ENCODE measurements at places on chromosomes 6 and 20.

GRCh38 chr6:157981132-157981394 is 600 bp upstream of the SYNJ2 start:
- no peak for DNase-seq

- DNase-seq, result no peak
Measured at GRCh38 chr20:57711826-57712225, 2.0 kb upstream of the PMEPA1 start.

GRCh38 chr6:119610265-119610664 is 260.7 kb upstream of the MAN1A1 start:
- no peak for DNase-seq

DNA sequence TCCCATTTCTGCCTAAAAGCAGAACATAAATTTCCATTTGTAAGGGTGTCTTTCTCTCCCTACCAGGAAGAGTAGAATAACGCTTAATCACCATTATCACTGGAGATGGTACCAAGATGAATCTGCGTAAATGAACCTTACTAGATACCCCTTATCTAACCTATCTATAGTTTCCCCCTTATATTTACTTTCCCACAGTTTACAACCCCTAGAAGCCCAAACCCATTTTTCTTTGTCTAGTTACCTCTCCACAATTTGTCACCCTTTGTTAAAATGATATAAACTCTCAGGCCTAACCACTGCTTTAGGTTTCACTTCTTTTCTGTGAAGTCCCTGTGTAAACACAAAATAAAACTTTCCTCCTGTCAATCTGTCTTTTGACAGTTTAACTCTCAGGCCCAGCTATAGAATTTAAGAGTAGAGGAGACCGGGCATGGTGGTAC is 45.5 kb downstream of the PCNA start:
- no peak for DNase-seq

GRCh38 chr20:38620441-38620840 is 18.8 kb downstream of the ARHGAP40 start:
- DNase-seq, result no peak

DNA sequence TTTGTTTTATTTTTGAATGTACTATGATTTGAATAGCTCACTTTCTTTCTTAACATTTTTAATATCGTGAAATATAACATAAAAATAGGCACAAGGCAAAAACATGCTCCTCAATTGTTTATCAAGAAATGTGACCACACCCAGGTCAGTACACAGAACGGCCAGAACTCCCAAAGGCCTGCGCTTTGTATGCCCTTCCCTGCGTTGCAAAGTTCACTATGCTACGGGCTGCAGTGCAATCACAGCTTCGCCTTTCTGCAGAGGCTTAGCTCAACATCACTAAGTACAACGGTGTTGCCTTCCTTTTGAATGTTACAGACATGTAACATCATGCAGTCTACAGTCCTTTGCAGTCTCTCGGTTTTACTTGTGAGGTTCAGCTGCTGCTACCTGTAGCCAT is 333.4 kb downstream of the THBS2 start:
- DNase-seq, result no peak

DNA sequence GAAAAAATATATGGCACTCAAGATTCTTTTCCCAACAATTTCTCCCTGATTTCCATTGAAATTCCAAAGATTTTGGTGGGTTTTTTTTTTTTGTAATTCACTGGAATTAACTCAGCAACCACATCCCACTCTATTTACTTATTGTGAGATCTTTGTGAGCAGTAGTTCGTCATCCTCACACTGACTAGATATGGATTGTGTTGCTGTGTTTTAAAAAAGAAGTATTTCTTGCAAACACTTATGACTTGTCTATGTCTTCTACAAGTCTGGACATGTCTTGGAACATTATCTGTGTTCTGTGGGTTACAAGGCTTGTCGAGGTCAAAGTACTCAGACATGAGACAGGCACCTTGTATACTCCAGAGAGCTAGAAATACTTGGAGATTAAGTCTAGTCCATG is 7.3 kb upstream of the TENT5A start:
- DNase-seq, result no peak

- no peak for DNase-seq
Measured at GRCh38 chr20:15818651-15819071, 754.6 kb downstream of the KIF16B start.

DNA sequence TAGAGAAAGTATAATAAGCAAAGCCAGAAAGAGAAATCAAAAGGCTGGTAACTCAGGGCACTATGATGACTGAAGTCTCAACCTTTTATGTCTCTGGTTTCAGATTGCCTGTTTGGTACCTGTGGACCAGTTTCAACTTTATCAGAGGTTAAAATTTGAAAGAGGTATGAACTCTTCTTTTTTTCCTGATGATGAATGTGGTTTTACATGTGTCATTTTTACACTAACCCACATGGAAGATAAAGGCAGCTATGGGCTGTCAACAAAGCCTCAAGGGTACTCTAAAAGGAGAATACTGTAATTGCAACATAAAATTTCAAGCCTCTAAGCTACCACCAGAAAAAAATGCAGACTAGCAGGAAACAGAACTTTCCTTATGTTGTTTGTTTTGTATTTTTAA is 52.4 kb downstream of the RNF144B start:
- peak; percentile 2 for DNase-seq

GRCh38 chr6:131013495-131013894 is 49.5 kb downstream of the EPB41L2 start:
- DNase-seq, result no peak

DNA sequence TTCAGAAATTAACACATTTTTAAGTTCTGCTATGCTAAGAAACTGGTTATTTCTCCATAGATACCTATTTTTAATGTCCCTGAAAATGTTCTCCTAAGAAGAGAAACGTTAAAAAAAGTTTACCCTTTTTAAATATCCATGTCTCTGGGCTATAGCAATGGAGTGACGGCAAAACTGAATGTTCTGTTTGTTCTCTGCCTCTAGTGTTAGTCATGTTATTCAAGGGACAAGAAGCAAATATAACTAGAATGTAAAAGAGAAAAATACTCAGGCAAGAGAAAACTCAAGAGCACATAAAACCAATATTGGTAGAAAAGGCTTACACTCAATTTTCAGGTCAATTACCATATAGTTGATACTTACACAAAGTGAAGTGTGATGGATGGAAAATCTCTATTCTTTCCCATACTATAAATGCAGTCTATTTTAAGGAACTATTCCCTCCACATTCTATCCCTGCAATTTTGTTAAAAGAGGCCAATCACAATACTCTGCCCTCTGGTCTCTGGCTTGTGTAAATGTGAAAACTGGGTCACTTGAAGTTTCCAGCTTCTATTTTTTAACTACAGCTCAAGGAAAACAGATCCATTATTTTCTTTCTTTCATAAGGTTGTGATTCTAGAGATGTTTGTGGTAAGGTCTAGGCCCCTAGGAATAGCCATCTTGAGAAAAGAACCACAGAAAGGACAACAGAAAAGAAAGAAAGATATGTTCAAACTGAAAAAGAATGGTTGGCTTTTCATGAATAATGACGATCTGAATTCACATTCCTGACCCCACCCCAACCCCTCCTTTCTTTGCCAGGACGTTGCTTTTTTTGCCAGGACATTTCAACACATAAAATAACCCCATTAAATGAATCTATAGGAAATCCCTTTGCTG is 200.3 kb upstream of the FAM83B start:
- no peak for DNase-seq

DNA sequence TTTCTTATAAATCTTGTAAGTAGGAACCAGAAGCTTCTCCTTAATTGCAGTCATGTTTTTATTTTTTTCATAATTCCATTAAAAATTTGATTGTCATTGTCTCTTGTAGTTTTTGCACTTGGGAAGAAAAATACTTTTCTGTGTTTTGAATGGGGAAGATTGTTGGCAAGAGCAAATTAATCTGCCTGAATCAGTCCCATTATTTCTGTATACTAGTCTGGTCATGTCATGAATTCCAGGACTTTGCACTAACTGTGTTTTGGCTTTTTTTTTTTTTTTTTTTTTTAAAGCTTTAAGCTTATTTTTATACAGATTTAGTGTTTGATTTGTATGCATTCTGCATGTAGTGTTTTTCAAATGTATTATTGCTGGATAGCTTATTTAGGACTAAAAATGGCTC is 47.6 kb downstream of the RALGAPB start:
- DNase-seq, result no peak

DNA sequence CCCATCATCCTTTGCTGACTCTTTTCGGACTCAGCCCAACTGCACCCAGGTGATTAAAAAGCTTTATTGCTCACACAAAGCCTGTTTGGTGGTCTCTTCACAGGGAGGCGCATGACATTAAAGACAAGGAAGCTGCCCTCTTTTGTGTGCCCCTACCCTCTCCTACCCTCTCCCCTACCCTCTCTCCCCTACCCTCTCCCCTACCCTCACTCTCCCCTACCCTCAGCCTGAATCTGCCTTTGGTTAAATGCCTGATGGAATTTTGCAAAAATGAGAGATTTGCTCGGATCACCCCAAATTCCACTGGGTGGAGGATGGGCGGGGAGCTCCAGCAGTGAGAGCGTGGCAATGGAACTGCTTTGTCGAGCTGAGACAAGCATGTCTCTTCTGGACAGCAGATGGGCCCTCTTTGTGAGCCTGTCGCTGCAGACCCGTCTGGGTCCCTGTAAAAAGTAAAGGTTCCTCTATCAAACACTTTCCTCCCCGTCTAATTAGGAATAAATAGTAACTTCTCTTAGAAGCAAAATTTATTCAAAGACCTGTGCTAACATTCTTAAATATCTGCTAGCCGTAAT is 76.4 kb upstream of the MLN start:
- no peak for DNase-seq

GRCh38 chr6:16432075-16433032 is 194.0 kb downstream of the GMPR start:
- peak; percentile 44 for DNase-seq

- DNase-seq, result no peak
Measured at GRCh38 chr6:101826269-101826668, 432.8 kb downstream of the GRIK2 start.

DNA sequence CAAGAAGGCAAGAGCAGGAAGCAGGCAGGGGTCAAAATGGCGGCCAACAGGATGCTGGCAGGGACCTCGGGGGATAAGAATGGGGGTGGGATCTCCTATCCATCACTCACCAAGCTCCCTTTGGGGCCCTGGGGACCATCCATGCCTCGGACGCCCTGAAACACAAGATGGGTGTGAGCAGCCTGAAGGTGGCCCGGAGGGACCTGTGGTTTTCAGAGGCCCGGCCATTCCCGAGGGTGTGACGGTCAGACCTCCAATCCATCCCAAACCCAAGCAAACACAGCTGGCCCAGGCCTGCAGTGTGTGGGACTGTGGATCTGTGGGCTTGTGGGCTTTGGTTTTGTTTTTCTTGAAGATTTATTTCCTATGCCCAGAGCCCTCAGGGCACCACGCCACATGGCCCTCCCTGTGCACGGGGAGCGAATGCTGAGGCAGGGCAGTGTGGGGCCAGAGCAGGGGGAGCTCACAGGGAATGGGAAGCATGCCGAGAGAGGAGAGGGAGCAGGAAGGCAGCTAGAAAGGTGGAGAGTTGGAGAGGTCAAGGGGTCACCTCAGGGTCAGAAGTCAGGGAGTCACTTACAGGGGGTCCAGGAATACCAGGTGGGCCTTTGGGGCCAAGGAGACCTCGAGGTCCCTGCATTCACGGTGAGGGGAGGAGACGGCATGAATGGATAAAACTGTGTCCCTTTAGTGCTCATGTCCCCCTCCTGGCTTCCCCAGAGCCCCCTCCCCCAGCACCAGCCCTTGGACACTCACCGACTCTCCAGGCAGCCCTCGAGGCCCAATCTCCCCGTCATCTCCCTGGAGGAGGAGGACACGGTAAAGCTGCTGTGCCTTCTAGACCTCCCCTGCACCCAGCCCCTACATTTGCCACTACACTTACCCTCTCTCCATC is 14.5 kb downstream of the COL11A2 start:
- no peak for DNase-seq

GRCh38 chr6:95546148-95546547 is 31.2 kb upstream of the MANEA start:
- no peak for DNase-seq

DNA sequence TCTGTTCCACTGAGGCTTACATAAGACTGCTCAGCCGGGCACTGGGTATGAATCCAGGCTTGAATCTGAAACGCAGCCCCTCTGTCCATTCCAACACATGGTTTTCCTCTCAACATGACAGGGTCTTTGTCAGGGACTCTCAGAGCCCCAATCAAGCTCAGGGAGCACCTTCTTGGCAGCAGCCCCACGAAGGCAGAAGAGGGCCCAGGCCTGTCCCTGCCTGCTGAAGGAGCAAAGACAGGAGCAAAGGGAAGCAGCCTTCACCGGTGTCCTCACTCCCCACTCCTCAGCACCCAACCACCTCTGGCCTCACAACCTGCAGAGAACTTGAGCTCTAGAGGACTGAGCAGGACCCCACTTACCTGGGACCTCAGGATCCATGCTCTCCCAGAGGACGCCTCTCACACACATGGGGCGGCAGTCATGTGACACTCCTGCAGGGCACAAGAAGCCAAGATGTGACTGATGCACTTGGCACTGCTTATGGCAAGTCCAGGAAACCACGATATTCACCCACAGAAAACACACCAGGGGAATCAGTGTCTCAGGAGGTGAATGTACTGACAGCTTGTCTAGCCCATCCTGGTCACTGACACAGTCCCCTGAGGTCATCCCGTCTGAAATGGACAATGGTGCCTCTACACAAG is 4.3 kb downstream of the SNHG17 start:
- no peak for DNase-seq

GRCh38 chr6:12165722-12166280 is 124.4 kb upstream of the EDN1 start:
- no peak for DNase-seq

- DNase-seq, result no peak
Measured at GRCh38 chr20:35320396-35321126, 28.3 kb upstream of the FAM83C start.

GRCh38 chr6:84415517-84415916 is 188.1 kb upstream of the CEP162 start:
- DNase-seq, result no peak

- DNase-seq, result no peak
Measured at GRCh38 chr6:40037271-40037670, 103.0 kb upstream of the MOCS1 start.

- DNase-seq, result no peak
Measured at GRCh38 chr6:93341900-93342613, 77.3 kb downstream of the EPHA7 start.

- DNase-seq, result peak; percentile 82
Measured at GRCh38 chr6:85323435-85324040, 126.3 kb upstream of the NT5E start.

GRCh38 chr6:167757249-167757648 is 69.5 kb upstream of the AFDN start:
- no peak for DNase-seq

DNA sequence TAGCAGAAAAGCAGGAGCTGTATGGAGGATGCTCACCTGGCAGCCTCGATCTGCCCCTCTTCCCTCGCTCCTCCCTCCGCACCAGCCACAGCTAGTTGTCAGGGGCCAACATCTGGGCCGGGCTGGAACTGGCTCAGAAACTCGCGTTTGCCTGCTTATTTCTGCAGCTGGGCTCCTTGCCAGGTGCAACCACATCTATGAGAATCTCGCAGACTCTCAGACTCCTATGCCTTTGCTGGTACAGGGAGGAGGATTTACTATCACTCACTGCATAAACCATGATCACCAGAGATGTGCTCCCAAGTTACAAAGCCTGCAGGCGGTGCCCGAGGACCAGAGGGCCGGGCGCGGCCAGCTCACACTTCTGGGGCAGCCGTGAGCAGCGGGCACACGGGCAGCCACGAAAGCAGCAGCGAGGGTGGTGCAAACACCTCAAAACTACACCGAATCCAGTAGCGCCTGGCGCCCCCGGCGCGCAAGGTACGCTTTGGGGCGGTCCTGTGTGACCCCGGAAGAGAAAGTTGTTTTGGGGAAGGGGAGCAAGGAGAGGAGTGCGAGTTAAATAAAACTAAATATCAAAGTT is 577 bp upstream of the LRRC1 start:
- peak; percentile 57 for DNase-seq

GRCh38 chr20:41424546-41424945 is 57.9 kb upstream of the EMILIN3 start:
- no peak for DNase-seq

All from activated CD4-positive, alpha-beta T cell treated with anti-CD3 and anti-CD28 coated beads, Interleukin-2, Interleukin-6, amounts not matched to agents 100 ng/mL and 50 ng/mL, durations not matched to agents 16 hours and 8 hours (primary cell).